AG04449 (cell line): ENCODE measurements at places on chromosomes 6 and 20.

- no peak for DNase-seq
Measured at GRCh38 chr20:59403261-59403961, 103.0 kb downstream of the EDN3 start.

GRCh38 chr20:38927902-38928578 is 1.8 kb downstream of the FAM83D start:
- DNase-seq, result no peak

DNA sequence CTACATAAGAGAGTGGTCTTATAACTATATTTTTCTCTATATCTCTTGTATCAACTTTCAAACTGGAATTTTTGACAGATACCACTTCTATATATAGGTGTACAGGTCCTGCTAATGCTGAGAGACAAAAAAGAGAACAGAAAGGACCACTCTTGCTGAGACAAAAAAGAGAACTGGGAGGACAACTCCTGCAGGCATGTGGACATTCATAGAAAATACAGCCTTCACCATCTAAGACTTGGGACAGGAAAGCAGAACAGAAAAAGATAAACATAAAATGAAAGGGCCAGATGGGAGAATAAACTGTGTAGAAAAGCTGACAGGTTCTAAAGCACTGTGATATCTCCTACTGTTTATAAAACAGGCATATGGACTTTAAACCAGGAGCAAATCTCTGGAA is 541.0 kb upstream of the ADGRB3 start:
- DNase-seq, result no peak

GRCh38 chr6:87697581-87698546 is 4.2 kb downstream of the AKIRIN2 start:
- peak; percentile 77 for DNase-seq

GRCh38 chr6:143215363-143215762 is 154.7 kb downstream of the AIG1 start:
- no peak for DNase-seq

DNA sequence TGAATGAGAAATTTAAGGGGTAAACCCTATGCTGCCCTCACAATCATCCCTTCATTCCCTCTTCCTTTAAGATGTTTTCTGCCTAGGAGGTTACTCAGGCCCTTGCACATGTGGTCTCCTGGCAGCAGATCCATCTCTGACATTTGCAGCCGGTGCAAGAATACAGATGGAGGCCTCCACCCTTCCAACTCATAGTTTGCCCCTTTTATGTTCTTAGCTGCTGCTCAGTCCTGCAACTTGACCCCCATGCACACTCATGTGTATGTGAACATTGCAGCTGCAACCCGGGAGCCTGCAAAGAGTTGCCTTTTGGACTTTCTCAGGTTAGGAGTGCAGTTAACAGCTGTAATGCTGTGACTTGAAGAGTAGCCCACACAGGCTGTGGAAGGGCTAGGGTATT is 131.9 kb upstream of the SGK1 start:
- no peak for DNase-seq

DNA sequence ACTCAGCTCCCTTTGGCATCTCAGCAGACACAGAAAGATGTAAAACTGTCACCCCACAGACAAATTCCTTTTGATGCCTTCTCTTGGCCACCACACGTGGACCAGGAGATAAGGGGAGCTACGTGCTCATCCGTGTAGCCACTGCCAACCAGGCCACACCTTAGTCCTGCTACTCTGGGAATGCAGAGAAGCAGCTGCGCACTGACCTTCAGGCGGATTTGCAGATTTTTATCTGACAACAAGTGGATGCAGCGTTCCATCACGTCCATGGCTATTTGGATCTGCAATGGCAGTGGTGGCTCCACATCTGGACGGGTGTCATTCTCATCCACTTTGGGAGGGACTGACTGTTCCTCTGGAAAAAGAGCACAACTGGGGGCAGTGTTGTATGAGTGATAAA is 30.8 kb downstream of the TTI1 start:
- no peak for DNase-seq
